NCI-H1694 (cell line): ENCODE measurements at places on chromosomes 4 and X.

- DNase-seq, result no peak
These were observed 13.1 kb downstream of the TAB3 start for GRCh38 chrX:30875957-30876356.

- DNase-seq, result no peak
These were observed 62.5 kb upstream of the MND1 start for GRCh38 chr4:153282023-153282422.

- DNase-seq, result no peak
These were observed 59.4 kb upstream of the GK2 start for GRCh38 chr4:79467246-79467932.

DNA sequence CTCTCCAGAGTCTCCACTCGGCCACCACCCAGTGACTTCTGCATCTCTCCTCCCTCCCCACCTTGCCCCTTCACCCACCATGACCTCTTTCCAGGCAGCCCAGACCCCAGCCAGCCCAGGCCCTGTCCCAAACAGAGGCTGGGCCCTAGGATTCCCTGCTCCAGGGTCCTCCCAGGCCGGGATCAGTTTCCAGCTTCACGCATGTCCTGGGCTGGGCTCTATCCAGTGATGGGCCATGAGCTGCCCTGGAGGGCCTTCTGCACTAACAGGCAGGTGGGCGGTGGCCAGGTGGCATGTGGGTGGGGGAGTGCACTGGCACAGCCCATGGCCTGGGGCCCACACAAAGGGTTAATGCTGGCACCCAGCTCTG lies 20.4 kb upstream of the ADD1 start:
- no peak for DNase-seq

DNA sequence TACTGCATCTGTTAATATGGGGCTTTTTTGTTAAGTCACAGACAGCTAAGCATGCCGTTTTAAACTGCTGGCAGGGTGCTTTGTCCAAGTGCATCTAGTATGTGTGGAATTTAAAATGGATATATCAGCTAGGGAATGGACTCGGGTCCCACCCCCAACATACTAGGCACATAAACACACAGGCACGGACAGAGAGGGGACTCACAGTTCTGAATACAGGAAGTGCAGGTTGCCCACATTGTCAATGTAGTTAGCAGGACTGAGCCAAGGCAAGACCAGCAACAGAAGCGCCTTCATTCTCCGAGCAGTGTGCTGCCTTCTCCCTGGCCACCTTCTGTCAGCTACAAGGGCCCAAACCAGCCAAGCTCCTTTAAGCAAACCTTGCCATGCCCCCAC lies 33.6 kb downstream of the LNX1 start:
- no peak for DNase-seq

DNA sequence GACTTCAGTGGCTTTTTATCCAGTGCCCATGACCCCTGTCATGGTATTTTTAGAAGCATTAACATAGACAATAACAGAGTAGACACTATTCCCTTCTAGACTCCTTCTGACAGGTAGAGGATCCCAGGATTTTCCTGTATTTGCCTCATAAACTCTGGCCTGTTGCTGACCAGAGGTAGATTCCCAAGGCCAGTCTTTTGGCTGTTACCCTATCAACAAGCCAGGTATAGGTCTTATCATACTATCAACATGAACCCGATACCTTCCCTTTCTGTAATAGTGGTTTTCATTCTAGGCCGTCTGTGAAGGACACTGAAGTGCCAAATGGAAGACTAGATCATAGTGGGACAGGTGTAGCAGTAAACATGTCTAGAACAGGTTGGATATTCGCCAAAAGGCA lies 76.2 kb upstream of the CHRDL1 start:
- no peak for DNase-seq

DNA sequence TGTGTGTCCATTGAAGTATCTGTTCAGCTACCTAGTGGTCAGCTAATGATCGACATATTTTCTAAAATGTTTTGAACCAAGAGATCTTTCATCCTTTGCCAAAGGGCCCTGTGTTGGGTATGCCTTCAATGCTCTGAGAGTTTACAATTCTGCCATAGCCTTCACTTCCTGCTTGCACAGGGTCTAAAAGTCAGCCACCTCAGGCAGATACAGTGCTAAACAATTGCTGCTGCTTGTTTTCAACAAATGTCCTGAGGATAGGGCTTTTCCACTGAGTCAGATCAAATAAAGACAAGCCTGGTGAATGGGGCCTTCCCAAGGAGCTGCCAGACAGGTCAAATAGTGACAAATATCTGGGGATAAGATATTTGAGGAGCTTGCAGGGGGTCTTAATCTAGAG lies 16.7 kb downstream of the AMMECR1 start:
- DNase-seq, result no peak

DNA sequence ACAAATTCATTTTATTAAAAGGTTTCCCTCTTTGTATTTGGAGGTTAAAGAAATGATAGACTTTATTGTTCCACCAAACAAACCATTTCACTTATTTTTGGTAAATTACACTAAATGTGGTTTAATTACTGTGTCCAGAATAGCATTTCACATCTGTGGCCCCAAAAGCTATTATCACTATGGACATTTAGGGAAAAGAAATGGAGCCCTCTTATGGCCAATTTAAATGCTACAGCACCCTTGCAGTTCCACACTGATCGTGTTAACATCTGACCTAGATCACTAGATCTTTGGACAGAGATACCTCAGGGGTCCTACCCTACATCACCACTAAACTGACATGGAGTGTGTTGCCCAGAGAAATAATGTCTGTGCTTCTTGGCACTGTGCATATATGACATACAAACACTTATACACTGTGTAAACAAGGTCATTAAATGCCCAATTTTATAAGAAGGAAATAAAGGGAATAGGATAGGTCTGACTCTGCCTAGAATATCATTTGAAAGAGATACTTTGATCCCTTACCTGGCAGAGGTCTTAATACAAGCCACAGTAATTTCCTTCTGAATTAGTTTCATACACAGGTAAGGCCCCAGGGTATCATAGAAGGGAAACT lies 163.9 kb downstream of the KDR start:
- DNase-seq, result no peak

- no peak for DNase-seq
These were observed 190.7 kb upstream of the CLNK start for GRCh38 chr4:10875144-10875799.

DNA sequence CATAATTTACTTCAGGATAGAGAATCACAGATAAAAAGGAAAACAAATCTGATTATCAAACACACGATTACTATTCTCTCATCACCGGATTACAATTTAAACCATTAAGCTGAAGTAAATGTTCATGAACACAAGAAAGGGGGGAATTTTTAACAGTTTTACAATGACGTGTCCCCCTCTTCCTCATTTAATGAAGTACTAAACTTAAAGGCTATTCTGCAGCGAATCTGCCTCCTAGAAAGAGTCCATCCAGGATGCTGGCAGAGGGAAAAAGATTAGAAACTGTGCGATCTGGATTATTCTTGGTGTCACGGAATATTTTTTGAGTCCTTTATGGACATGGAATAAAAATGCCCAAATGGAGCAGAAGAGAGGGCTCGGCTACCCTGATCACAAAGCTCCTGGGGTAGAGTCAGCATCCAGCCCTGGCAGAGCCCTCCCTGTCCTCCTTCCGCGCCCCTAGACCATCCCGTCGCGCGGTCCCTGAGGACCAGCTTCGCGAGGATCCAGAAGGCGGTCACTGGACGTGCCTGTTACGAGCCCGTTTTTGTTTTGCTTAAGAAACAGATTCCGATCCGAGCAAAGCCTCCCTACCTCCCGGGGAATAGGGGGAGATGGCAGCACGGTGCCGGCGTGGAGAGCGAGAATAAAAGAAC lies 1.2 kb downstream of the ELF2 start:
- DNase-seq, result no peak

GRCh38 chrX:136395271-136395670 lies 92.5 kb upstream of the BRS3 start:
- DNase-seq, result no peak

- no peak for DNase-seq
These were observed 21.6 kb downstream of the TEC start for GRCh38 chr4:48247878-48248558.

GRCh38 chr4:113397114-113397701 lies 347.8 kb downstream of the ANK2 start:
- DNase-seq, result no peak

DNA sequence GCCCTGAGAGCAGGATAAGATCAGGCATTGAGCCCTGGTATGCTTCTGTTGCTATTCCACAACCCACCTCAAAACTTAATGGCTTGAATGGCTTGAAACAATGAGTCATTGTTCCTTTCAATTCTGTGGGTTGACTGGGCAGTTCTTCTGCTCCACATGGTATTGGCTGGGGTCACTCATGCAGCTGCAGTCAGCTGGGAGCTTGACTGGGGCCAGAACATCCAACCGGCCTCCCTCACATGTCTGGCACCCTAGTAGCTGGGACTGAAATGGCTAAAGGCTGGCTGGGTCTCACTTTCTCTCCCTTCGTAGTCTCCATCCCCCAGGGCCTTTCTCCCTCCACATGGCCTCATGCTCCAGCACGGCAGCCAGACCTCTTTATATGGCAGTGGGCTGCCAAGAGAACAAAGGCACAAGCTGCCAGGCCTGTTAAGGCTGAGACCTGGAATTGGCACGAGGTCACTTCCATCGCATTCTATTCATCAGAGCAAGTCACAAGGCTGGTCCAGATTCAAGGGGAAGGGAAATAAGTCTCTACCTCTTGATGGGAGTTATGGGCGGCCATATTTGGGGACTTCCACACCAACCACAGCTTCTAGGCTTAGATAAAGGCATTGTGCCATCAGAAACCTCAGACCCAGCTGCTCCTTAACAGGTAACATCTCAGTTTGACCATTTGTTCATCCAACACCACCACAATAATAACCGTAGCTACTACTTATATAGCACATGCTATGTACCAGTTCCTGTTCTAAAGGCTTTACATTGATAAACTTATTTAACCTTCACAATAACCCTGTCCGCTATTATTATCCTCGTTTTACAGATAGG lies 159.7 kb upstream of the ATP6AP2 start:
- DNase-seq, result no peak

DNA sequence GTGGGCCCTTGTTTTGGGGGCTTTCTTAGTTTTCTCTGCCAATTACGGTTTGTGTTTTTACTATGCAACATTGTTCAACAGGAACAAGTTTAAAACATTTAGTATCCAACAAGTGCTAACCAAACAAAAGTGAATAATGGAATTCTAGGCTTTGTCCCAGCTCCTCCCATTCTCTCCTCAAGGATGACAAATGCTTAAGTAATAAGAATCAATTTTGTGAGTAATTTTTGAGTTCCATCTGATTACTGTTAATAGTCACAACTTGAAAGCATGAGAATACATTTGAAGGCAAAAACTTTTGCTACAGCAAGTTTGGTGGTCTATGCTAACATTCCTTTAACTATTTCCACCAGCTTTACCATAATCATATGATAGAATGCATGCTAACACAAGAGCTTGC lies 78.1 kb upstream of the HPGD start:
- DNase-seq, result no peak

DNA sequence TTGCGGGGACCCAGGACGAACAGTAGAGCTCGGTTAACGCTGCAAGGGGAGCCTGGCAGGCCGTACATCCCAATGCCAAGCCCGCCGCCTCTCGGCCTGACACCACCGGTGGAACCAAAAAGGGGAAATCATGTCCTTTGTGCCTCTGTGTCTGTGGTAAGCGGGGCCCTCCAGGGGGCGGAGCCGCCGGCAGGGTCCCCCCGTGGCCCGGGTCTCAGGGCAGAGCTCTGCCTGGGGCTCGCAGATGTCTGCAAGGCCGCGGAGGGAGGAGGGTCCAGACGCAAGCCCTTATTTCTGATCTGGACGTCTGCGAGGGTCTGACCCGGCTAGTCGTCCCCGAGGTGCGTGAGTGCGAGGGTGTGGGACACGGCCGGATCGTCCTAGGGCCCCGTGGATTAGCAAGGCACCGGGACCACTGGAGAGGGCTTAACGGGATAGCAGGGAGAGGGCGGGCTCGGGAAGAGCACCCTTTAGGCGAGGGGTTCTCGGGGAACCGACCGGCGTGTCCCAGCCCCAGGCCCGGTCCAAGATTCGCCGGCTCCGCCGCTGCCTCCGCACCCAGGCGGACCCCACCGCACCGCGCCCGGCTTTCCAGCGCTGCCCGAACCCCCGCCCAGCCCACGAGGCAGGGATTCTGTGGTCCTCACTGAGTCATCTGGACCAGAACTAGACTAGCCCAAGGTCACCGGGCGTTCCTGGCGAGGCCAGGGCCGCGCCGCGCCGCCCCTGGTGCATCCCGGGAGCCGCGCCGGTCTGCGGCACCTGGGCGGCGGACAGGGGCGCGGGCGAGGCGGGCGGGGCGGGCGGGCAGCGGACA lies 863 bp upstream of the FAM193A start:
- no peak for DNase-seq

- DNase-seq, result no peak
These were observed 89.9 kb downstream of the GPAT3 start for GRCh38 chr4:83625821-83626220.

DNA sequence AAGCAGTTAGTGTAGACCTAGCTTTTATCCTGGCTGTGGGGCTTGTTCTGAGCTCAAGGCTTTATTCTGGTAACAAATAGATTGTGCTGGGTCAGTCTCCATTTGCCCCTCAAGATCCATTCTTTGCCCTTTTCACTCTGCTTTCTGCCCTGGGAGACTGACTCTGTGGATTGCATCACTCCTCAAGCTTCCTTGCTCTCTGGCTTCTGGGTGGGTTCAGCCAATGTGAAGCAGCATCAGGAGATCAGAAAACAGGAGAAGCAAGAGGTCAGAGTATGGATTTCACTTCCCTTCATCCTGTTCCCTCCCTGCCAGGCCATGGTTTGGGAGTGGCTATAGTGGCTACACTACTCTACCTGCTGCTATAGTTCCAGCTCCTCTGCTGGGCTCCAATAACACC lies 184.1 kb upstream of the NDP start:
- DNase-seq, result no peak

- peak; percentile 62 for DNase-seq
These were observed 790 bp downstream of the CLGN start for GRCh38 chr4:140426610-140427105.

GRCh38 chr4:13298655-13299054 lies 185.5 kb downstream of the RAB28 start:
- DNase-seq, result no peak

GRCh38 chr4:69032847-69033638 lies 63.2 kb upstream of the UGT2B7 start:
- DNase-seq, result no peak

DNA sequence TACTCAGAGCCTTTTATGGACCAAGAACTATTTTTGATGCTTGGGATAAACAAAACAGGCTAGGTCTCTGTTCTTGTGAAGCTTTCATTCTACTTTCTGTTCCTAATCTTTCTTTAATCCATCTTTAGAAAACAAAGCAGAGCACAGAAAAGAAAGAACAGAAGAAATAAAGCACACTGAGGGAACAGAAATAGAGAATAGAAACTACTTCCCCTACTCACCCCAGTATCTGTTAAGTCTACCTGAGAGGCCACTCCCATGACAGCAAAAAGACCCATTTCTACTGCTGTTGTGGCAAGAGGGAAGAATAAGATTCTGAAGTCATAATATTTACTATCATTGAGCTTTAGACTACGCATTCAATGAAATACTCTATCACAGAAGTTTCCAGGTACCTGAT lies 9.2 kb downstream of the RFC1 start:
- no peak for DNase-seq

DNA sequence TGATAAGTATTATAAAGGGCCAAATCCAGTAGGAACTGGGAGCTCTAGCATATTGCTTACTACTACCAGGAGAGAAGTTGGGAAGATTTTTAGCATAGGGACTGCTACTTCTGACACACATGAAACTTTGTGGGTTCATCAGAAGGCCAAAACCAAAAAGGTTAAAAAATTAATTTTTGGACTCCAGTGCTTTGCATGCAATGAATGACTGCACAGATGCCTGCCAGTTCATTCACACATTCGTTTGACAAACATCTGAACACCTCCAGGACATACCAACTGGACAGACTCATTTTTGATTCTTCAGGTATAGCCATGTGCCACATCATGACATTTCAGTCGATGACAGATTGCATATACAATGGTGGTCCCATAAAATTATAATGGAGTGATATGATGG lies 79.8 kb downstream of the MID1IP1 start:
- no peak for DNase-seq
